Chondrocyte (in vitro differentiated cells): ENCODE measurements at places on chromosomes 16 and 17. TPM values are rescaled to one million over a fixed set of nuclear protein-coding genes. Genes with fewer than 3 reads are reported as not detected.

- no peak for DNase-seq
Measured at GRCh38 chr17:33964344-33964979, 290.6 kb upstream of the CCL2 start.

GRCh38 chr16:11398851-11399250, 53.6 kb downstream of the RMI2 start:
- DNase-seq: peak; percentile 38

DNA sequence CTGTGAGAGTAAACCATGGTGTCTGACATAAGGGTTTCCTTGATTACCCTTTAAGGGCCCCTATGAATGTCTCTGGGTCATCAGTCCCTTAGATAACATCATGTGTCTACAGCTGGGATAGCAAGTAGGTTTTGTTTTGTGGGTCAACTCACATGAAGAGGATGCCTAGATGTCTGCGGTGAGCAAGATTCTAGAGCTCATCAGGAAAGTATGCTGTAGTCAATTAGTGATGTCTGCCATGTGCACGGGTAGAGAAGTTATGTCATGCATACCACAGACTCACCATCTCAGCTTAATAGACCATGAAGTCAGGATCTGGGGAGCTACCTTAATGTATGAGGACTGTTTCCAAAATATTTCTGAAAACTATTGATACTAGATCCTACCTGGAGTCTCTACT, 57.5 kb downstream of the CDH13 start:
- no peak for DNase-seq

NME3 gene
- total RNA-seq: 51.0 to 62.9 TPM (median 53.8 TPM) in 3 replicates

DNA sequence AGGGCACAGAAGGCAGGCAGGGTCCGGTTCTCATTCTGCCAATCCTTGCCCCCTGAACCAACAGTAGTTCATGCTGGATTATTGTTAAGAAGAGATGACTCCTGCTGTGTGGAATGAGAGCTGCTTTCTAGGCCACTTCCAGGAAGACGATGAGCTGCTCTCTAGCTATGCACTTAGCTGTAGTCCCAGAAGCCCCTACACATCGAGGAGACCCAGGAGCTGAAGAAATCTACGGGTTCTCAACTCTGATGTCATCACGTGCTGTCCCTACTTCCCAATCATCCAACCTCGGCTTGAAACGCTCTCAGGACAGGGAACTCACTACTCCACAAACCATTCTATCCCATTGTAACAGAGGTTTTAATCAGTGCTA, 29.0 kb upstream of the EMP2 start:
- no peak for DNase-seq

GRCh38 chr16:79336437-79337229, 263.9 kb downstream of the MAF start:
- no peak for DNase-seq

GRCh38 chr17:16915752-16916556, 56.0 kb downstream of the TNFRSF13B start:
- DNase-seq: peak; percentile 59

GRCh38 chr17:73196500-73196899, 3.6 kb downstream of the COG1 start:
- no peak for DNase-seq

- DNase-seq: peak; percentile 99
Measured at GRCh38 chr16:89921702-89922476, 1.3 kb upstream of the TUBB3 start.

DNA sequence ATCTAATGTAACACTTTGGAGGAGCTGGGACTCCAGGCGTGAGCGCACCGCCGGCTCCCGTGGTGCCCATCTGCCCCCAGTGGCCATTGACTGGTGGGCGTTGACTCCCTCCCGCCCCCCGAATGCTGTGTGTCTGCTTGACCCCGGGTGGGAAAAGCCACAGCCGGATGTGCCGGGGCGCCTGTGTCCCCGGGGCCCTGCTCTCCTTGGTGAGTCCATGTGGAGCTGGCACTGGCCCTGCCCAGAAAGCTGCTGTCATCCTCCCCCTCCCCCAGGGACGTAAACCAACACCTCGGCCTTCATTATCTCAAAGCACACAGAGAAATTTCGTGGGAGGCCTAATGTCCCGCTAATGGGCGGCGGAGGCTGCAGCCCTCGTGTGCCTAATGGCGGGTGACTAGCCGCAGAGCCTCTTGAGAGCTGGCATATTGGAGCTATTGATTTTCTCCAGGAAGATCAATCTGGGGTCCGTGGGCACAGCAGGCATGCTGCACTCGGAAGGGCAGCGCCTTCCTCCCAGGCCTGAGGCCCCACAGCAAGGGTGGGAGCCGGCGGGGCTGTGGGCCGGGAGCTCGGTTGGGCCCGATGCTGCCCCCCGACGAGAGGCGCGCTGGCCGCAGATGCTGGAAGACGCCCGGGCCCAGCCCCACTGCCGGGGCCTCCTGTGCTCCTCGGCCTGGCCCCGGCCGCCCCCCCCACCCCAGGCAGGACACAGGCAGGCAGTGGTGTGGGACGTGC, 4.0 kb upstream of the PERCC1 start:
- DNase-seq: no peak

USP10 gene
- total RNA-seq: 43.0 to 59.3 TPM (median 43.4 TPM) in 3 replicates

DNA sequence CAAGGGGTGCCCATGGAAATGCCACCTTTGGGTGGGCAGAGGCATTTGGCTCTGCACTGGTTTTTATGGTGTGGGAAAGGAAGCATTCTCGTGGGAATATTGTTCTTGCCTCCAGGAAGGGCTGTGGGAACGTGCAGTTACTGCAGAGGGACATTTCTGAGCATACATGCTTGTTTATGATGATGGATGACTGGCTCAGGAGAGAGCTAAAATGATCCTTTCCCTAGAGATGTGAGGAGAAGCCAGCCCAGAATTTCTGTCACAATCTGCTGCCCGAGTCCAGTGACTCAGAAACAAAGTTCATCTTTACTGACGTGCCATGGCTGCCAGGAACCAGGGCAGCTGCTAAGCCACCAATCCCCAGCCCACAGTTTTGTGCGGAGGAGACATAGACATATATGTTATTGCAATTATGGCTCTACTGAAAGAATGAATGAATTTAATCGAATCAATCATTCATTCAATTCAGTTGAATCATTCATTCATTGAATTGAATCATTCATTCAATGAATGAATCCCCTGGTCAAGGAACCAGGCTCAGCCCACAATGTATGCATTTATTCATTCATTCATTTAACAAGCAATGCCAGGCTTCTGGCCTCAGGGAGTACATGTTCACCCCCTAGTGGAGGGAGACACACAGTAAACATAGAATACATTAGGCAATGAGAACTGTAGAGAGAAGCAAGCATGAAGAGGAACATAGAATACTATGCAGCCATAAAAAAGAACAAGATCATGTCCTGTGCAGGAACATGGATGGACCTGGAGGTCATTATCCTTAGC, 414.4 kb upstream of the HSBP1 start:
- no peak for DNase-seq

DNA sequence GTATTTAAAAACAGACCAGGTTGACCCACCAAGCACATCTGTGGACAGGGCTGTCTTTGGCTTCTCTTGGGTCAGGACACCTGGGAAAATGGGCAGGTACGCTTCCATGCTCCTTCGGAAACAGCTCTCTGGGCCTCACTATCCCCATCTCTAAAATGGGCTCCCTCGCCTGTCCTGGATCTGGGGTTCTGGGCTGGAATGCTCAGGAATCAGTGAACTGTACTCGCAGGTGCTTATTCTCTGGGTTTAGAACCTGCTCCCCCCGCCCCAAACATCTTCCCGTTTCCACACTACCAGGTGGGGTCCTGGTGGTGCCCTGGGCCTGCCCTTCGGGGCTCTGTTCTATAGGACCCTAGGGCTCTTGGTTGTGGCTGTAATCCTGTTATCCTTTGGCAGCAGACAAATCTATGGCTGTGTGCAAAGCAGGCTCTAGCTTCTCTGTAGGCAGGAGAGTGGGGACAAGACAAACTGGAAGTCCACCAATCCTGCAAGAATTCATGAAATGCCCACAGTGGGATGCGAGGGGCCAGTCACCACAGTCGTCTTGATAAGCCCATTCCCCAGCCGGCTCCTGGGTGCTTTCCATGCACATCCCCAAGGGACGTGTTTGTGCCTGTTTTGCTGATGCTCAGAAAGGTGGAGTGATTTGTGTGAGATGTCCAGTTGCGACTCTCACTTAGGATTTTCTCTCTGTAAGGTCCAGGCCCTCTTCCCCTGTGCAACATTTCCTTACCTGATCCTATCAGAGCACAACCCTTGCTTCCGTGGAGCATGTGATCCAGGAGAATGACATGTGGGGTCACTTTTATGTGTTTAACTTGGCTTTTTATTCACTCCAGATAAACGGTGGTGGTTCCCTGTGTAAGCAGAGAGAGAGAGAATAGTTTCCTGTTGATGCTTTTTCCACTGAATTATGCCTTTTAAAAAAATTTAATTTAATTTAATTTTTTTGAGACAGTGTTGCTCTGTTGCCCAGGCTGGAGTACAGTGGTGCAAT, 37.2 kb downstream of the HAPSTR1 start:
- DNase-seq: peak; percentile 48

ESRP2 gene
- 0.42 to 0.44 TPM in 2 of 3 replicates, not detected in the other for total RNA-seq

GPS2 gene
- total RNA-seq: 43.9 to 64.9 TPM (median 55.3 TPM) in 3 replicates

GRCh38 chr17:5184288-5184687, 7.4 kb downstream of the ZNF594 start:
- no peak for DNase-seq

DNA sequence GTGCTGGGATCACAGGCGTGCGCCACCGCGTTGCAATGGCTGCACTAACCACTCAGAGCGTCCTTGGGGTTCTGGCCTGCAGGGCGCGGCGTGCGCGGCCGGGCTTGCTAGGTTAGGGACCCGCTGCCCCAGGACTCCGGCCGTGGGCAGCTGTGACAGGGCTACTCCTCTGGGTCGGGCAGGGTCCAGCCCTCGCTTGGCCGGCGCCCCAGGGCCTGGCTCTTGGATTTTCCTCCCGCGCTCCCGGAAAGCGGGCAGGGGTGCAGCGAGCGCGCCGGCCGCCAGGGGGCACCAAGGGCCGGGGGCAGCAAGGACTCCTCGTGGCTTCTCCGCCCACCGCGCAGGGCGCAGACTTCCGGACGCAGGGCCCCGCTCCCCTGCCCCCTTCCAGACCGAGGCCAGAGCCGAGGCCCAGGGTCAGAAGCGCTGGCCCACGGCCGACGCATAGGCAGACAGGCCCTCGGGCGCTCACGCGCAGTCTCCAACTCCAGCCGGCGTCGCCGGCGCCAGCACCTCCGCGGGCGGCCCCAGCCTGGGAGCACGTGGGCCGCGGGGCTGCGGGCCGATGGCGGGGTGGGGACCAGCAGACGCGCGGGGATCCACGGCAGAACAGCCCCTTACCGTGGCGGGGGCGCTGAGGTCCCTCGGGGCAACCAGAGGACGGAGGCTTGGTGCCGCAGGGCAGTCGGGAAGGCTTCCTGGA, 355 bp downstream of the TLE7 start:
- DNase-seq: no peak

GRCh38 chr17:53516636-53517035, 306.1 kb upstream of the KIF2B start:
- no peak for DNase-seq

- no peak for DNase-seq
Measured at GRCh38 chr17:56810891-56811775, 22.6 kb downstream of the C17orf67 start.

GRCh38 chr16:86221085-86221484, 289.2 kb upstream of the FOXF1 start:
- DNase-seq: peak; percentile 46

GRCh38 chr16:17457513-17457912, 13.2 kb downstream of the XYLT1 start:
- no peak for DNase-seq

SPATA32 gene
- not detected in 3 replicates for total RNA-seq

DNA sequence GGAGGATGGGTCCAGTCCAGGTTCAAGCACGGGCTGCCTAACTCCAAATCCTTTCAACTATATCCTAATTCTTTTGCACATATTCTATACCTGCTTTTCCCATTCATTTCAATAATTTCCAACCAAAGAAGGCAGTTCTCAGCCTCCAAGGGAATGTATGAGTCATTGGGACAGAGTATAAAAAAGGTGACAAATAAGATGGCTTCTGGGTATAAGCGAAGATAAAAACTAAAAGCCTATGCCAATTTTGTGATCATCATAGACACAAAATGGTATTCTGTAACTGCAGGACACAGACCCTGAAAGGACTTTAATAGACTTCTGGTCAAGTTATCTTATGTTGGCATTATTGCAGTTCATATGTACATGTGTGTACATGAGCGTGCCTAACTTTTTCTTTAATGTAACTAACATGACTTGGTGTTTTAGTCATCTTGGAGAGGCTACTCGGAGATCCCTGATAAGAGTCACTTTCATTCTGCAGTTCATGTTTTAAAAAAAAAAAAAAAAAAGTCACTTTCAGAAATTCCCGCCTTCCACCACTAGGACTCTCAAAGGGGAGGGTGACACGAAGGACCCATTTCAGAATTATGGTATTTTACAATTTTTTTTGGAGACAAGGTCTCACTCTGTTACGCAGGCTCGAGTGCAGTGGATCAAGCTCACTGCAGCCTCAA, 17.3 kb downstream of the COG1 start:
- no peak for DNase-seq
